Stimulated activated CD4-positive, alpha-beta T cell treated with anti-CD3 and anti-CD28 coated beads, Interleukin-1b, Interleukin-23, amount 100 ng/mL, for 1 hour (primary cell): ENCODE measurements at places on chromosomes 4 and X.

DNA sequence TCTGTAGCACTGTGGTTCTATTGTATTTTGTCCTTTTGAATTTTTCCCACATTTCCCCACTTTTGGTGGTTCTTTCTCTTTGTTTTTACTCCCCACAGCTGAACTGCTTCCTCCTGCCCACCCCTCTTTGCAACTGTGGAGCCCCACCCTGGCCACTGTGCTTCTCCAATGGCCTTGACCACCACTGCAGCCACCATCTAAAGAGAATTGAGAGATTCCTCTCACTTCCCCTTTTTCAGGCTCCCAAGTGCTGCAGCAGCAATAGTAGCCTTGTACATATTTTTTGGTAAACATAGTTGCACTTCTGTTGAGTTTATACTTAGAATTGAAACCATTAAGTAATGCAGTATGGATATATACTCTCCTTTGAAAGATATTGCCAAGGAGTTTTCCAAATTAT lies 51.3 kb upstream of the FRMPD3 start:
- DNase-seq, result no peak

GRCh38 chrX:64204701-64205440 lies 637 bp downstream of the AMER1 start:
- DNase-seq, result no peak

DNA sequence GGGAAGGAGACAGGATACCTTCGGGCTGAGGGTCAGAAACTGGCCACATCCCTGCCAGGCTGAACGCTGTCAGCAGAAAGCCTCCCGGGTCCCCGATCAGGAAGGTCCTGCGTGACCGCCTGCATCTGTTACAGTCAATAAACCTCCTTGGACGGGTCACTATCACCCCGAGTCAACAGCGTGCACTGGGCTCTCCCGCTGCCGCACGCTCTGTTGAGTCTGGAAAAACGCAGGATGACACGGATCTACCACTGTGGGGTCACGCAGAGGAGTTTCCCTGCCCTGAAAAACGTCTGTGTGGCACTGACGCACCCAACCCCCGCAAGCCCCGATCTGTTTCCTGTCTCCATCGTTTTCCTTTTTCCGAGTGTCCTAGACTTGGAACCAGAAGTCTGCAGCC lies 12.1 kb downstream of the PPP2R3B start:
- DNase-seq, result no peak

DNA sequence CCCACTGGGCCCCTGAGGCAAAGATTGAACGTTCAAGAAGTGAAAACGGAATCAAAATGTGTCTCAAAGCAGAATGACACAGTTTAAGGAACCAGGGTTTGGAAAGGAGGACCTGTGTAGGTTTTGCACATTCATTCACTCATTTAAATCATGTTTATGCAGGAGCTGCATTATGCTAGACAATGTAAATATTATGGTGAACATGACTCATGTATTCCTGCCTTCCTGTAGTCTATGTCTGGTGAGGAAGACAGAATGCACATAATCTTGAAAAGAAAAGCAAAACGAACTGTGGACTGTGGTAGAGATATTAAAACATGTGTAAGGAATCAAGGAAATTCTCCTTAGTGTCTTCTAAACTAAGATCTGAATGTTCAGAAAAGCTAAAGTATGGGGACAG lies 311.8 kb upstream of the SMIM31 start:
- DNase-seq, result no peak

DNA sequence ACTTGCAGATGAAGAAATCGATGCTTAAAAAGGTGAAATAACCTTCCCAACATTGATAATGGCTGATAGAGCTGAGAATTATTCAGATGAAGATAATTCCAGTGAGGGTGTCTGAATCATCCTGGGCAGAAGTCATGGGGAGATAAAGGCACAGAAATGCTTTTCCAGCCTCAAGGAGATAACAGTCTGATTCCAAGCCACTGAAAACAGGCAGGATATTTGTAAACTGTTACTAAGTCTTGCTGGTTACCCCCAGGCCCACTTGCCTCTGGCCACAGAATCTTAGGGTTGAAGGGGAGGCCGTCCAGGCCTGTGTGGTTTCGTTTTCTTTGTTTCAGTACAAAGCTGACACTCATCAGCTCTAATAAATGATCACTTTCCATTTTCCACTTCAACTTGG lies 158.5 kb downstream of the SH3KBP1 start:
- no peak for DNase-seq

DNA sequence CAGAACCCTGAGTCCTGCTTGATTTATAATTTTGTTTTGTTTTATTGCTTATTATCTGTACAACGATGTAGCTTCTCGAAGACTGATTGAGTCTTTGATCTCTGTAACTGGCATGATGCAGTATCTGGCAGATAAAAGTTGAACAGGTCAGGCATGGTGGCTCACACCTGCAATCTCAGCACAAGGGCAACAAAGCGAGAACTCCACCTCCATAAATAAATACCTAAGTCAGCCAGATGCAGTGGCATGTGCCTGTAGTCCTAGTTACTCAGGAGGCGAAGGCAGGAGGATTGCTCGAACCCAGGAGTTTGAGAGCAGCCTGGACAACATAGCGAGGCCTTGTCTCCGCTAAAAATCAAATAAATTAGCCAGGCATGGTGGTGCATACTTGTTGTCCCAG lies 15.7 kb upstream of the WDR19 start:
- no peak for DNase-seq

GRCh38 chrX:131752493-131753198 lies 208.8 kb downstream of the OR13H1 start:
- no peak for DNase-seq

DNA sequence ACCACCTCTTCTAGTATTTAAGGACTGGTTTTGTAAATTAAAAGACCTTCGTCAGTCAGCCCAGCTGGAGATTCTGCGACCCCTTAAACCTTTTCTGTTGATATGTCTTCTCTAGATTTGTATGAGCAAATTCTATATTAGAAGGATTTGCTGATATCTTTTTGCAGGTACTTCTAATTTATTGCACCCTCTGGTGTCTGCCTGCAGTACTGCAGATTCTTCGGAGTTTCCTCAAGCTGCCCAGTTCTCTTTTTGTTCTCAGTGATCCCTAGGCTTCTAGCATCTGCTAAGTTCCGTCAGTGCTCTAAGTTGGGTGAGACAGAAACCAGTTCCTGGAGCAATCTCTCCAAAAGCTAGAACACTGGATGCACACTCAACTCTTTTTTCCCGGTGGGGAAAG lies 545.2 kb downstream of the C4orf33 start:
- no peak for DNase-seq

DNA sequence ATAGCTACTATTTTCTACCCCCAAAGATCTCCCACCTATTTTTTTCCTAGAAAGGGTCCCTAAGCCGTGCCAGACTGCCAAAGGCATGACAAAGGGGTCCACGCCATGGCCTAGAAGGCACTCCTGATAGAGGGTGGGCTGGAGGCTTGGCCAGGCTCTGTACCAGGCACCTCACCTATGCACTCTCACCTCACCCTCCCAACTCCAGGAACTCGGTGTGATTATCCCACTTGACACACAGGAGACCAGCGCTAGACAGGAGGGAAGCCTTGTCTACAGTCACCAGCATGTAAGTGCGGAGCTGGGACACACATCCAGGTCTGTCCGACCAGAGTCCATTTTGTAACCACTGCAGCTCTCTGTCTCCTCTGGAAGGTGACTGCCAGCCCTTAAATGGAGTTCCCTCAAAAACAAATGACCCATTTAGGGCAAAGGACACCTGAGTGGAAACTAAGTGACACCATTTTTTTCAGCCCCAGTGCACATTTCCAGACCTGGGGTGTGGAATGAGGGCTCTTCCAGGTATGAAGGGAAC lies 106.4 kb downstream of the RTL5 start:
- DNase-seq, result no peak

DNA sequence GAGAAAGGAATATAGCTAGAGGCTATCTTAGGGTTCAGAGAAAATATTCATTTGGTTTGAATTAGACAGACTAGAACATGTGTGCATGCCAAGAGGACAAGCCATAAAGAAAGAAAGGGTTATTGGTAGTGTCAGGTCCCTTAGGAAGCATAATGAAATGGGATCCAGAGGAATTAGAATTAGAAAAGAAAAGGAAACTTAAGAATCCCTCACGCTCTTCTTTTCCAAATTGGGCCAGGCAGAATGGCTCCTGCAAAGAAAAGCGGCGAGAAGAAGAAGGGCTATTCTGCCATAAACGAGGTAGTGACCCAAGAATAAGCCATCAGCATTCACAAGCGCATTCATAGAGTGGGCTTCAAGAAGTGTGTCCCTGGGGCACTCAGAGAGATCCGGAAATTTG lies 4.9 kb upstream of the ABCG2 start:
- no peak for DNase-seq

DNA sequence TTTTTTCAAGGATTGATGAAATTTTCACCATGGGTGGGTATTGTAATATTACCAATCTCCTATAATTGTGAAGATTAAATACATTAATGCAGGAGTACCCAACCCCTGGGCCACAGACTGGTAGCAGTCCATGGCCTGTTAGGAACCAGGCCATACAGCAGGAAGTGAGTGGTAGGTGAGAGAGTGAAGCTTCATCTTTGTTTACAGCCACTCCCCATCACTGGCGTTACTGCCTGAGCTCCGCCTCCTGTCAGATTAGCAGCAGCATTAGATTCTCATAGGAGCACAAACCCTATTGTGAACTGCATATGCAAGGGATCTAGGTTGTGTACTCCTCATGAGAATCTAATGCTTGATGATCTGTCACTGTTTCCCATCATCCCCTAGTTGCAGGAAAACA lies 15.1 kb downstream of the RAPGEF2 start:
- DNase-seq, result no peak

DNA sequence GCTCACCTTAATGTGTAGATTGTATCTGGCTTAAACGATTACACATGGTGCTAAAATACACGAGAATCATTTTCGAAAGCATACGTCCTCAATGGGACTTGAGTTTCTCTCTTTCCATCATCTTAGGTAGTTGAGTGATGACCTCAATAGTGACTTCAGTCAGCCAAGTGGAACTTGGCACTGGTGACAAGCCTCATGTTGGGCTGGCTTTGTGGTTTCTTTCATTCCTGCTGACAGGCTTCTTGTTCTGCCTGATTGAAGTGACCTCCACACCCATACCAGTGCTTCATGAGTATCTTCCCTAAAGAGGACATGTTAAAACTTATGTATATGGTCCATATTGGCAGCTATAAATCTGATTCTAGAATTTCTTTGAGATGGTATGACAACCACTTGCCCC lies 159.1 kb upstream of the WDR1 start:
- no peak for DNase-seq

DNA sequence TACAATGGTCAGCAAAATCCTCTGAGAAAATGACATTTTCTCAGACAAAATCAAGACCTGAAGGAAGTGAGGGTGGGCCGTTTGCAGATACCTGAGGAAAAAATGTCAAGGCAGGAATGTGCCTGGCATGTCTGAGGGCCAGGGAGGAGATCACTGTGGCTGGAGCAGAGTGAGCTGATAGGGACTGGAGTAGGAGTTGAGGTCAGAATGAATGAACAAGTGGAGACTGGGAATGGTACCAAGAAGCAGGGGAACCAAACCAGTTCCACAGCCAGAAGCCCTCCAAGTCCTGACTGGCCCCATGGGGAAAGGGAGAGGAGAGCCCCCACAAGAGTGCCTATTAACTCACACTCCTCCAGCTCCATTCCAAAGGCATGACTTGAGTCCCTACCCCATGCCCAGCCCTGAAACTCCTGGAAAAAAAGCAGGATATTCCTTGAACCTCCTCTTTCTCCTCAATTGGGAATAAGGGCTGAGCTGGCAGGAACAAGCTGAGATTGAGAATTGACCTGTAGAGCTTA lies 41.5 kb downstream of the STEEP1 start:
- no peak for DNase-seq

DNA sequence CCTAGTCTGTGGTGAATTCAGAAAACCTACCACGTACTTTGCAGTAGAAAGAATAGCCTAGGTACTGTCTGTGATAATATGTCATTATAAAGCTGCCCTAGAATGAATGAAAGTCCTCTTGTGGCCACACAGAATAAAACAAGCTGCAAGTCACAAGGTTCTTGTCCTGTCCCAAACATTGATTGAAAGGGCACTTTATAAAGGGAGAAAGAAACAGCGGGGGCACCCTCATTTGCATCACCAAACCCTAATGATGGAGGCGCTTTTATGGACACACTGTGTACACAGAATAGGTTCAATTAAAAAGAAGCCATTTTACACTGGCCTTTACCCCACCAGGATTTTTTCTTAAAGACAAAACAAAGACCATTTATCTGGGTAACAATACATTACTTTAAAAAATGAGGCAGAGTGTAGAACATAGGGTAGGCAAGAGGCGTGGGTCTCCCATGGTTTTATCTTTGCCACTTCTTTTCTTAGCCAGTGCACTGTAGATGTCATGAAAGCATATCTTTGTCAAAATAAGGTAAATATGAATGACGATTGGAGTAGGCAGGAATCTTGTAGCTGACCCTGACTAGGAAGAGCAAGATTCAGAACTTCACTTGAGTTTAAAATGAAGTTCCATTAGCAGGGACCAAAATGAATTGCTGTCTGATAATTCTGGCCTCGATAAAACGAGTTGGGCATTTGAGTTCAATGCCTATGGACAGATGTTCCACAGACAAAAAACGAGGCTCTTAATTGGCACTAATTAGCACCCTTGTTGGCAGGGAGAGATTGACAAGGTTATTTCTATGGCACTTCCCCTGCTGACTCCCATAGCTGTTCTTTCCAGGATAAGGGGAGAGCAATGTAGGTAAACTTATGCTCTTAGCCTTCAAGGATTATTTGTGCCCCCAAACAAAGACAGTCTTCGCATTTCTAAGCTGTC lies 365.1 kb downstream of the AFF2 start:
- DNase-seq, result no peak

GRCh38 chr4:115259642-115260041 lies 146.2 kb upstream of the NDST4 start:
- DNase-seq, result no peak

DNA sequence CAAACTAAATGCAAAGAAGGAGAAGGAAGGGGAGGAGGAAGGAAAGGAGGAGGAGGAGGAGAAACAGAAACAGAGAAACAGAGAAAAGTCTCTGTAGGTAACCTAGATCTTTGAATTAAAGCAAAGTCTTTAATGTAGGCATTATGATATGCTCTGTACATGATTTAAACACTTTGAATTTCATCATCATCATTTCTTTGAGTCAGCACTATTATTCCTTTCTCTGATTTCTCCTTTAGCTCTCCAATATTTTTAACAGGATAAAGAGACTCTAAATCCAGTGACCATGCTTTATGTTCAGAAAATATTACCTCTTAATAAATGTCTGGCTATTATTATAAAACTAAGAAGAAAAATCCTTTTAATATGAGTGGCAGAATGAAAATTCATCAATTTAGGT lies 124.3 kb downstream of the ANTXR2 start:
- no peak for DNase-seq
